Activated naive CD8-positive, alpha-beta T cell treated with anti-CD3 and anti-CD28 coated beads, Interleukin-2, amount 10 ng/mL, durations not matched to agents 7 days and 5 days (primary cell): ENCODE measurements at places on chromosomes 4 and X.
A peak's percentile ranks its signal among the peaks of the same experiment; 100 is the strongest.

DNA sequence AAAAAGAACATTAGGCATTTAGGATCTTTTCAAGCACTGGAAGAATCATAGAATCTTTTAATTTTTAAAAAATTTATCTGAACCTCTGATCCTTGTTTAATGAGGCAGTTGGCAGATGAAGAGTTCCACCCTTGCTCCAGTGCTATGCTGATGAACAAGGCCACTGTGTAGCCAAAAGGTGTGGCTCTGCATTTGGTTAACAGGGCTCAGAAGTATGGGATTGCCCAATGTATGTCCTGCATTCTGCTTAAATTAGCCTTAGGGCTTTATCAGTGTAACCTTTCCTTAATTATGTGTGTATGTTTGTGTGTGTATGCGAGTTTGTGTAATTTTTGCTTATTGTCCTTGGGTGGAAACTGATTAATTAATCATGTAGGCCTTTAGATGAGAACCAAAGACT lies 43.3 kb upstream of the PPM1K start:
- DNase-seq = no peak
- peaks cover 5% of the 10 kb centered on the region for H3K4me1 ChIP-seq
- peaks cover 2% of the 10 kb centered on the region for H3K27me3 ChIP-seq
- no peak overlapping the region for H3K27ac ChIP-seq
- H3K36me3 ChIP-seq = no peaks in the 10 kb centered on the region

DNA sequence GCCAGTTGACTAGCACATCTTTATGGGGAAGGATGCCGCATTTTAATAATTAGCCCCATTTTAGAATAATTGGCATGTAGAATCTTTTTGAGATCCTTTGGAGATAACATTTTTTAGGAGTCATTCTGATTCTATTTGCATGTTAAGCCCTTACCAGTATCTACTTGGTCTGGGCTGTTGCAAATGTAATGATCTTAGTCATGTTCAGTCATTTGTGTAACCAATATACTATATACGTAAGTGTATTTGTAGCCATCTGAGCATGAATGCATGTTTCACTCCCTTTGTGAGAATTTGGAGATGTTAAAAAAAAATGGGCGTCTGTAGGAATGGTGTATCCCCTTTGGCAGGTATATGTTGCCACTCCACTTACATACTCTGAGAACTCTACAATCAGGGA lies 119.1 kb downstream of the TEX13A start:
- no peaks in the 10 kb centered on the region for H3K27me3 ChIP-seq
- no peak overlapping the region for H3K27ac ChIP-seq
- no peak for DNase-seq
- H3K4me1 ChIP-seq = no peaks in the 10 kb centered on the region
- no peaks in the 10 kb centered on the region for H3K36me3 ChIP-seq

GRCh38 chr4:169307576-169307975 lies 36.8 kb upstream of the SH3RF1 start:
- H3K27ac ChIP-seq = no peak overlapping the region
- H3K27me3 ChIP-seq = peaks cover 2% of the 10 kb centered on the region
- H3K4me3 ChIP-seq = no peak overlapping the region
- H3K36me3 ChIP-seq = no peaks in the 10 kb centered on the region
- DNase-seq = no peak

GRCh38 chr4:184191267-184191666 lies 26.4 kb downstream of the ENPP6 start:
- DNase-seq = no peak
- no peaks in the 10 kb centered on the region for H3K36me3 ChIP-seq
- H3K4me1 ChIP-seq = no peaks in the 10 kb centered on the region
- H3K27me3 ChIP-seq = peaks cover 16% of the 10 kb centered on the region

DNA sequence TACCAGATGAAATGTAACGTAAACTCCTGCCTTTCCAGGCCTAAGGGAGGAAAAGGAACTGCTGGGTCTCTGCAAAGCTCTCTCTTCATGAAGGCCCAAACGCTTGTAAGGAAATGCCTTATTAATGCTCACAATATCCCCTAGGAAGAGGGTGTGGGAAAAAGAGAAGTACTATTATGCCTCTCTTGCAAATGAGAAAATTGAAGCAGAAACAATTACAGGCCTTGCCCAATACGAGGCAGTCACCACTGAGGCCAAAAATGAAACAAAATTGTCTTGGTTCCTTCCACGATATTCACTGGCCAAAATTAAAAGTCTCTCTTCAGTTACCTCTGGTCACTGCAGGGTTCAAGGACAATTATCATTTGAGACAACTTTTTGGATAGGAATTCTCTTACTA lies 3.2 kb downstream of the SCARB2 start:
- H3K27ac ChIP-seq = no peak overlapping the region
- H3K36me3 ChIP-seq = no peaks in the 10 kb centered on the region

- H3K27ac ChIP-seq = no peak overlapping the region
- no peak for DNase-seq
- H3K4me1 ChIP-seq = no peaks in the 10 kb centered on the region
- H3K4me3 ChIP-seq = no peak overlapping the region
- no peaks in the 10 kb centered on the region for H3K27me3 ChIP-seq
These were observed 54.5 kb downstream of the LCORL start for GRCh38 chr4:17967078-17967477.

DNA sequence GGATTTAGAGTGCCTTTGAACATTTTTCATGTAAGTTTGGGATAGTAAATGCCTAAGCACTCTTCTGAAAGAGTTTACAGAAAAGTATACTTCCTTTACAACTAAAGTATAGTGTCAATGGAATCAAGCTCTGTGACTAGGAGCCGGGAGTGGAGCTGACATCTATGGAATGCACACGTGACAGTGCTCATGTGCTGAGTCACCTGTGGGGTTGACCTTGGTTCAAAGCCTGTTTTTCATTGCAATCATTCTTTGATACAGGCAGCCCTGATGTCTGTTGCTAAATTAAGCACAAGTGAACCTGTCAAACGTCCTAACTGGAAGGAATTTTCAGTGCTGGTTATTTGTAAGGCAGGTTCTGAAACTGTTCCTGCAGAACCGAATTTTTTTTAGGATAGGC lies 82.5 kb downstream of the GPAT3 start:
- H3K4me1 ChIP-seq = peaks cover 6% of the 10 kb centered on the region
- no peak overlapping the region for H3K27ac ChIP-seq
- no peaks in the 10 kb centered on the region for H3K36me3 ChIP-seq
- DNase-seq = no peak

GRCh38 chrX:149871940-149872339 lies 9.0 kb upstream of the MAGEA8 start:
- H3K36me3 ChIP-seq = no peaks in the 10 kb centered on the region
- peaks cover 4% of the 10 kb centered on the region for H3K4me1 ChIP-seq
- DNase-seq = peak; percentile 69
- peak overlapping the region; percentile 10 for H3K4me3 ChIP-seq
- H3K27me3 ChIP-seq = peaks cover 3% of the 10 kb centered on the region

- H3K4me1 ChIP-seq = no peaks in the 10 kb centered on the region
- H3K36me3 ChIP-seq = no peaks in the 10 kb centered on the region
These were observed 148.0 kb downstream of the USP46 start for GRCh38 chr4:52510939-52511565.

GRCh38 chrX:2679534-2680485 lies 11.3 kb upstream of the CD99 start:
- H3K4me3 ChIP-seq = no peak overlapping the region
- H3K4me1 ChIP-seq = peaks cover 2% of the 10 kb centered on the region
- no peak for DNase-seq

DNA sequence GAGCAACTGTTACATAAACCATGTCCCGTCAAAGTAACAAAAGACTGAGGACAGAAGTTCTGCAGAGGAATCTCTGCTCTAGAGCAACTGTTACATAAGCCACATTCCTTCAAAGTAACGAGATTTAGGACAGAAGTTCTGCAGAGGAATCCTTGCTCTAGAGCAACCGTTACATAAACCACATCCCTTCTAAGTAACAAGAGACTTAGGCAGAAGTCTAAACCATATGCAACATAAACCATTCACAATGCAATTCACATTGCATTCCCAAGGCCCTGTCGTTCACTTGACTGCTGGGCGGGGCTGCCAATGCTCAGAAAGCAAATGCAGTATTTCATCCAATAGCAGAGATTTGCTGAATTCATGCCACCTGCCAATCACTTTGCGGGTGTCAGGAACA lies 124.4 kb upstream of the PUDP start:
- H3K27ac ChIP-seq = no peak overlapping the region
- DNase-seq = no peak
- H3K36me3 ChIP-seq = no peaks in the 10 kb centered on the region
- no peaks in the 10 kb centered on the region for H3K4me1 ChIP-seq

- no peaks in the 10 kb centered on the region for H3K4me1 ChIP-seq
- no peak overlapping the region for H3K4me3 ChIP-seq
- peaks cover 5% of the 10 kb centered on the region for H3K27me3 ChIP-seq
- no peak for DNase-seq
These were observed 107.8 kb downstream of the SLC4A4 start for GRCh38 chr4:71446479-71447081.

DNA sequence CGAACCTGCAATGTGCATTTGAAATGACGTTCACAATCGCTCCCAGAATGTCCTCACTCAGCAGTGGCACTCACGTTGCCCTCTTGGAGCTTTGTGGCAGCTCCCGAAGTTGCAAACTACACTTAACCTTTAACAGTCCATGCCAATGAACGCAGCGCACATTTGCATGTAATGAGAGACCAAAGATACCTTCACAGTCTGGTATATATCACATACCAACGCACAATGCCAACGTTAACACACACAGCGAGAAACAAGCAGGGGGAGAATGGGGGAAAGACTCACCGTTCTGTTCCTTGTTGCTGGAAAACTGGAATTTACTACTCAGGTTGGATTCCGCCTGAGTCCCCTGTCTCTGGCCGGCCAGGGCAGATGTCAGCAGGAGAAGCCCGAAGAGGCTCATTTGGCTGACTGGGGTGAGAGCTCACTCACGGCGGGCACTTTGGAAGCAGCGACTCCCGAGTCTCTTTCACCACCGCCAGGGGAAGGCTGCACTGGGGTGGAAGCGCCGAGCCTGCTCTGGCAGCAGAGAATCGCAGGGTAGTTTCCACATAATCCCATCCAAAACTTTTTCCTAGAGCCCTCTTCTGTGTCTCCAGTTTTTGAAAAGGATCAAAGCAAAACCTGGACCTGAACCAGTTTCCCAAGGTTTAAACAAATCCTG lies 966 bp downstream of the PDGFC start:
- H3K27me3 ChIP-seq = peaks cover 42% of the 10 kb centered on the region
- peak overlapping the region; percentile 47 for H3K4me3 ChIP-seq
- DNase-seq = no peak
- H3K36me3 ChIP-seq = no peaks in the 10 kb centered on the region
- peaks cover 4% of the 10 kb centered on the region for H3K4me1 ChIP-seq
- H3K27ac ChIP-seq = no peak overlapping the region

GRCh38 chr4:139824882-139825522 lies 159.4 kb downstream of the MGST2 start:
- no peak overlapping the region for H3K4me3 ChIP-seq
- H3K27me3 ChIP-seq = no peaks in the 10 kb centered on the region
- H3K27ac ChIP-seq = no peak overlapping the region
- no peak for DNase-seq
- peaks cover 1% of the 10 kb centered on the region for H3K4me1 ChIP-seq
- H3K36me3 ChIP-seq = no peaks in the 10 kb centered on the region

DNA sequence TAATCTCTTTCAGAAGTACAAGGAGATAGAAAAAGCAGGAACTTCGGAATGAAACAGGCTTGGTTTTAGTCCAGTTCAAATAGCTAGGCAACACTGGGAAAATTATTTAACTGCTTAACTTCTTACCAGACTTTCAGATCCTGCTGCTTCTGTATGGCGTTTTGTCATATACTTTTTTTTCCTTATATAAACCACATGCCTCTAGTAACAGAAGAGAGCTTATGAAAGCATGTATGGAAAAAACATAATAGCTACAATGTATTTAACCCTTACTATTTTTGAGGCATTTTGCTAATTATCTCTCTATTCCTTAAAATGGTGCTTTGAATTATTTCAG lies 439.6 kb downstream of the INPP4B start:
- peak overlapping the region; percentile 95 for H3K4me3 ChIP-seq
- peaks cover 11% of the 10 kb centered on the region for H3K36me3 ChIP-seq
- H3K4me1 ChIP-seq = peaks cover 46% of the 10 kb centered on the region
- no peak for DNase-seq

DNA sequence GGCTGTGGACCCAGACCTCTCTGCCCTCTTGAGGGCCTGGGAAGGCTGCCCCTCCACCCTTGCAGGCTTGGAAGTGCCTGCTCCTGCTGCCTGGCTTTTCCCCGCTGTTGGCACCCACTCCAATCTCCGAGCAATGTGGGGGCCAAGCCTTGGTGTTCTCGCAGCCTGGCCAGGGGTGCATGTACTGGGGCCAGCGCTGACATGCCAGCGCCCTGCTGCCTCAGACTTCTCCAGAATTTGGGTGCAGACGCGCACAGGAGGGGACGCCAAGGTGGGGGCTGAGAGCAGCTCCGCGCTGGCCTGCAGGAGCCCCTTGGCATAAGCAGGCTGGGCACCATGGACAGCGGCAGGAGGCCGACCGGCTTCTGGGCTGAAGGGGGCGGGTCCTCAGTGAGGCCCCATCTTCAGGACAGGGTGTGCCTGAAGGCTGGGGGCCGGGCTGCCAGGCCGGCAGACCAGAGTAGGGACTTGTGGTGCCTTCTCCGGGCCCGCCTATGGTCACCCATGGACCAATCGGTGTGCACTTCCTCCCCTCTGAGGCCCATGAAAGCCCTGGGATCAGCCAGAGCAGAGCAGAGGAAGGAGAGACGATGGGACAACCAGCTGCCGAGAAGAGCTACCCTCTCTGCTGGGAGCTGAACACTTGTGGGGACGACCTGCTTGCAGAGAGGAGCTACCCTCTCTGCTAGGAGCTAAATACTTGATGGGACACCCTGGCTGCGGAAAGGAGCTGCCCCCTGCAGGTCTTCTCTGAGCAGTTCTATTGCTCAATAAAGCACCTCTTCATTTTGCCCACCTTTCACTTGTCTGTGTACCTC lies 118.3 kb downstream of the DNAAF6 start:
- H3K27ac ChIP-seq = no peak overlapping the region
- no peaks in the 10 kb centered on the region for H3K36me3 ChIP-seq
- H3K27me3 ChIP-seq = no peaks in the 10 kb centered on the region
- peak; percentile 35 for DNase-seq
- H3K4me1 ChIP-seq = no peaks in the 10 kb centered on the region
- no peak overlapping the region for H3K4me3 ChIP-seq

- DNase-seq = no peak
- no peak overlapping the region for H3K4me3 ChIP-seq
- no peaks in the 10 kb centered on the region for H3K4me1 ChIP-seq
- H3K36me3 ChIP-seq = no peaks in the 10 kb centered on the region
- H3K27me3 ChIP-seq = no peaks in the 10 kb centered on the region
- H3K27ac ChIP-seq = no peak overlapping the region
These were observed 296.6 kb upstream of the PRPS2 start for GRCh38 chrX:12494400-12495138.

- H3K4me1 ChIP-seq = peaks cover 20% of the 10 kb centered on the region
- peaks cover 5% of the 10 kb centered on the region for H3K36me3 ChIP-seq
- peak overlapping the region; percentile 57 for H3K4me3 ChIP-seq
- DNase-seq = peak; percentile 34
- peaks cover 45% of the 10 kb centered on the region for H3K27me3 ChIP-seq
These were observed 554 bp downstream of the PCDH7 start for GRCh38 chr4:30720661-30721184.

DNA sequence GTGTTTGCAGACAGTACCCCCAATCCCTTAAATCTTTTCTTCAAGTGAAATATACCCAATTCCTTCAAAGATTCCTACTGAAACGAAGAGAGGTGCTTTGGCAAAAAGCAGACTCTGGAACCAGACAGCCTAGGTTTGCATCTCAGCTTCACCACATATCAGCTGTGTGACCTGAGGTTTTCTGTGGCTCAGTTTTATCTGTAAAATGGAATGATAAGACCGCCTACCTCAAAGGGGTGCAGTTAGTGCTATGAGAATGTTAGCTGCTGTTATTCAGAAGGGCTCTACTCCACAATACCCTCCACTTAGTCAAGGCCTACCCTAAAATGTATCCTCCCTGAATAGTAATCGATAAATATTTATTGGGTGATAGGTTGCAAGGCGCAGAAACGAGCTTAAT lies 664 bp downstream of the PIR start:
- peaks cover 4% of the 10 kb centered on the region for H3K27me3 ChIP-seq
- peaks cover 5% of the 10 kb centered on the region for H3K4me1 ChIP-seq
- H3K36me3 ChIP-seq = peaks cover 2% of the 10 kb centered on the region
- H3K27ac ChIP-seq = no peak overlapping the region
- H3K4me3 ChIP-seq = peak overlapping the region; percentile 81
